ENCODE measurements at places on chromosomes 2 and 18.

- no peak for DNase-seq
Measured at GRCh38 chr2:204486805-204487204, 58.5 kb upstream of the PARD3B start.

GRCh38 chr18:78849458-78849857 is 130.2 kb upstream of the SALL3 start:
- DNase-seq = no peak

- DNase-seq = no peak
Measured at GRCh38 chr2:159623436-159623835, 7.1 kb upstream of the BAZ2B start.

GRCh38 chr2:55887901-55888624 is 35.5 kb downstream of the EFEMP1 start:
- no peak for DNase-seq

- DNase-seq = no peak
Measured at GRCh38 chr2:224976629-224977525, 65.4 kb downstream of the DOCK10 start.

GRCh38 chr2:29080886-29081743 is 6.8 kb upstream of the PCARE start:
- peak; percentile 62 for DNase-seq

DNA sequence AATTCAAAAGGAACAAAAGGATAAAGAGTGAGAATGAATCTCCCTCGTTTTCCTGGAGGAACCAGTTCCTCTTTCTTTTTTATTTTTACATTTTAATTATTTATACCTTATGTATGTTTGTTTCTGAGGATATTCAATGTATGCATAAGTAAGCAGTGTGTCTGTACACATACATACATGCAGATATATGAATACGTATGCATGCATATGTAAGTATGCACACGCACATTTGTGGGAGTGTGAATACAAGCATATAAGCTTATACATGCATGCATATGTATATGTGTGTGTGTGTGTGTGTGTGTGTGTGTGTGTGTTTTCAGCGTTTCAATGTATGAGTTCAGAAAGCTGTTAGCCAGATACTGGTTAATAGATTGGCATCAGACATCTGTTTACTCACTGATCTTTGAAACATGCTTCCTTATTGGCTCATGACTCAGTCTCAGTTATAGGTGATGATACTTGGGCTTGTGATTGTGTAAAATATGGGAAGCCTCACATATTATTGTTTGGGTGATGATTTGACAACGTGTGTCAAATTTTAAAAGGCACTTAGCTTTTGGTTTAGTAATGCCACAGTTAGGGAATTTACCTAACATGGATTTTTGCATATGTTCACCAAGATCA is 279.7 kb upstream of the TRIB2 start:
- DNase-seq = no peak

DNA sequence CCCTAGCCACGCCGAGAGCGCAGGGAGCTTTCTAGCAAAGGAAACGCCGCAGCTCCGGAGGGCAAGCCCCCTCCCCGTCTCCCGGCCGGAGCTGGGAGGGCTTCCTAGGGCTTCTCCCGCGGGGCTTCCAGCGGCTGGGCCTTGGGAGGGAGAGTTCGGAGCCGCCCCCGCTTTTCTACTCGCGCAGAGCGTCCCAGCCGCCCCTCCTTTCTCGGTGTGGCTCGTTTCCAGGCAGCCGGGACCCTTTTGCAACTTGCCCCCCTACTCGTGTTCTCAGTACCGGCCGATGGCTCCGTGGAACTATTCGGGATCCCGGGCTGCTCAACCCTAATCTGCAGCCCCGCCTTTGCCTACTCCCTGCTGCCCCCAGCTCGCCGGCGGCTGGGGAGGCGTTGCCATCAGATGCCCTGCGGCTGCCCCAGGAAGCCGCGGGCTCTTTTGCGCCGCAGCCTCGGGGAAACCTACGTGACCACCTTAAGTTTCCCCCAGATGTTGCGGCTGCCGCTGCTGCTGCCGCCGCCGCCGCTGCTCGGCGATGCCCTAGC is 1.5 kb upstream of the NR4A2 start:
- no peak for DNase-seq

GRCh38 chr2:150388289-150388625 is 99.2 kb downstream of the RND3 start:
- no peak for DNase-seq

GRCh38 chr18:55088000-55088401 is 128.7 kb upstream of the CCDC68 start:
- DNase-seq = no peak

DNA sequence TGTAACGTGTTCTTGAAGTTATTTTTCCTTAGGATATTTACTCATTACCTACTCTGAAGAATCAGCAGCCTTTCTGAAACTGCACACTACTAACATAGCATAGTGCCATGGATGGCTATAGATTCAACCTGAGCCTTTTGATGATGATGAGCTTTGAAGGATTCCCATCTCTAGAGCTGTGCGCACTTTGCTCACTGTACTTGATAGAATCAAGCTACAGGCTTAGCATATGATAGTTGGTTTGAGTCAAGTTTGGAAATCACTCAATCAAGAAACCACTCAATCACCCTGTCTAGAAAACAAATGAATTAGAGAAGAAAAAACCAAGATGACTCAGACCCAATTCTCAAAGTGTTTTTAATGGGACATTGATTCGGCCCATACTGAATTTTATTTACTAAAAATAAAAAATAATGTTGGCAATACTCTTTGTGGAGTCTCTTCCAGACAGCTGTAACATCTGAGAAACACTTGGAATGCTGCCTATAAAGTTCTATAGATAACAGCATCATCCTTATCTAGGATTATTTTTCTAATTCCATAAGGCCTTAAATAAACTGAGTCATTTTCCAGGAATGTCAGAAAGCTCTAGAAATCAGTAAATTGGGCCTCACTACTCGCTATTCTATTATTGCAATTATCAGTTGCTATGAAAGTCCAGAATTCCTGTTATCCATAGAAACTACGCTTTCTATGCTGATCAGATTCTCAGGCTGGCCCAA is 259.0 kb upstream of the ERBB4 start:
- no peak for DNase-seq

- no peak for DNase-seq
Measured at GRCh38 chr2:222248256-222248655, 50.5 kb downstream of the PAX3 start.

DNA sequence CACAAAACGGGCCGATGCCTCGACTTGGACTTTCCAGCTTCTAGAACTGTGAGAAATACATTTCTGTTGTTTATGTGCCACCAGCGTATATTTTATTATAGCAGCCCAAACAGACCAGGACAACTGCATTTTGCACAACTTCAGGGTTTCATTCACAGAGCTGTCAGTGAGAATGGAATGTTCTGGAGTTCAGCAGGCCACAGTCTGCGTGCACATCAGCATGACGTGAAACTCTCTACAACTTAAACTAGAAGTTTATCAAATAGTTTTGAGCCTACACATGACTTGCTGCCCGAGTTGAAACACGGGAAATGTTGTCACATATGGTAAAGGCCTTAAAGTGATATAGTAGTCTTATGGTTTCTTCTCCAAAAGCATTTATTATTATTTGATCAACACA is 3.9 kb upstream of the TRIB2 start:
- DNase-seq = no peak
